Endothelial cell of umbilical vein (primary cell): ENCODE measurements at places on chromosomes 2 and 18. TPM values are rescaled to one million over a fixed set of nuclear protein-coding genes. Genes with fewer than 3 reads are reported as not detected.

DNA sequence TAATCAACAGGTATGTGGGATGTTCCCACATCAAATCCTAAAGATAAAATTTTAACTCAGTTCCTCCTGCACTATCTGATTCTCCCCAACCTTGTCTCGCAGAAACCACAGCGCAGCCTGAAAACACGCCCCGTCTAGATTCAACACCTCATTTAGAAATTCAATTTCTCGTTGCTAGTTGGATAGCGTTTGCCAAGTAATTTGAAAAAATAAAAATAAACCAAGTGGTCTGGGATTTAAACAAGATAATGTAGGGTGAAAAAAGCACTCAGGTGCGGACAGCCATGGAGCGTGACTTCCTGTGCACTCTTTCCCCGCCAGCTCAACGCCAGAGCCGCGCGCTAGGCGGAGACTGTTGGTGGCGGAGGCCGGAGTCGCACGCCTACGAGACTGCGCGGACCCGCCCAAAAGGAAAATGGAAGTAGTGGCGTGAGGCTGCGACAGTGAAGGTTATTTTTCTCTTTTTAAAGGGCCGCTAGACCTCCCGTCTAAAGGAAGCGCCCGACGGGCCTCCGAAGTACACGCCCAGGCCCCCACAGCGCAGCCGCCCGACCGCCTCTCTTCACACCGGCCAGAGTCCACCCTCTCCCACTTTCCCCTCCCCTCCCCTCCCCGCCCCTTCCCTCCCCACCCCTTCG lies 615 bp upstream of the CCNT2 start:
- peak; percentile 92 for DNase-seq

- no peak for DNase-seq
Observed at GRCh38 chr18:54197747-54198411, 26.6 kb downstream of the MBD2 start.

GRCh38 chr2:99032786-99033185 lies 96.8 kb upstream of the CRACDL start:
- no peak for DNase-seq

DNA sequence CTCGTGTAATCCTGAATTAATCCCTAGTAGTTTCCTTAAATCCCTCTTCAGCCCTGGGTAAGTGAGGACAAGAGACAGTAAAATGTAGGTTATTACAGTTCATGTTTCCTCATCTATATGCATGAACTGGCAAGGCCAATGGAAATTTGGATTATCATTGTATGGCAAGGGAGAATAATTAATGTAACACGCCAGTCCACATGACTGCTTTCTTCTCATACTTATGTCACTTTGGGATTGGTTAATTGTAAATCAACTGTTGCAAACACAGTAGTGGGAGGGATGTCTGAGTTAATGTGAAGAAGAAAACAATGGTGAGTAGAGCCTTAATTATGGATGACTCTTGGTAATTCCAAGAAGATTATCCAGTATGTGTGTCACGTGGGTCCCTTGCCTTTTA lies 1.7 kb upstream of the SERPINB7 start:
- DNase-seq, result no peak

DNA sequence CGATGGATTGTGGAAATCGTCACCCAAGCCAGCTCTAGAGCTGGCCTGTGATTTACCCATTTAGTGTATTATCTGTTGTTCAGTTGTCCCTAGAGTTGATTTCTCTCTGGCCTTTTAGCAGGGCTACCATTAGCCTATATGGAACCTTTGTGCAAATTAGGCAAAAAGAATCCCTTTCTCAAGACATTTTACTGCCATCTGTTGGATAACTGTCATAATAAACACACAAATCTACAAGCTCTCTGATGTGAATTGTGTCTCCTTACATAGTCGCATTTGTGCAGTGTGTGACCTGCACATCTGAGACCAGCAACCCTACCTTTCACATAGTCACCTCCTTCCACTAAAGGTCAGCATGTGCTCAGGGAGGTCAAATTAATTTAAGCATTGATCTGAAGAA lies 34.0 kb downstream of the LOXHD1 start:
- DNase-seq, result no peak

DNA sequence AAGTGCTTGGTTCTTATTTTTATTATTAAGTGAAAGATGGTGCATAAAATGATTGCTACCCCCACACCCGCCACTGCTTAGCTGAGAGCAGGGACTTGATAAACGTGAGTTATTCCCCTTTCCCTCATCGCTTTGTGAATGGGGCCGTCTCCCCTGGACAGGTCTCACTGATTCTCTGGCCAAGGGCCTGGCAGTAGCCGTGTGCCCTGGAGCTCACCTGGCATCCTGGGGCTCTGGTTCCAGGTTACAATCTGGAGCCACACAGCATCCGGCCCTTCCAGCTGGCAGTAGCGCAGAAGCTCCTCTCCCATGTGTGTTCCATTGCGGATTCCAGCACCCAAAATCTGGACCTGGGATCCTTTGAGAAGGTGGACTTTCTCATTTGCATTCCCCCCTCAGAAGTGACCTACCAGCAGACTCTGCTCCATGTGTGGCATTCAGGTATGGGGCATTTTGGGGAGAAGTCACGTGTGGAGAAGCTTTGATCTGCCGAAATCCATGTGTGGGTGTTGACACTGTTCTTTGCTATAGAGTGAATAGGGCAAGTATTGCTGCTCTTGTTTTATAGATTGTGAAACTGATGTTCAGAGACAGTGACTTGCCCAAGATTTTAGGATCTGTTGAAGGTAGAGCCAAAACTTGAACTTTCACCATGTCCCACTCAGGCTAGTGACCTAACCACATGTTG lies 63.8 kb downstream of the GREB1 start:
- no peak for DNase-seq

- DNase-seq, result peak; percentile 47
Observed at GRCh38 chr2:211879323-211879722, 659.3 kb downstream of the ERBB4 start.

- no peak for DNase-seq
Observed at GRCh38 chr2:40361478-40361877, 90.4 kb downstream of the SLC8A1 start.

GRCh38 chr2:3177891-3178577 lies 199.6 kb downstream of the EIPR1 start:
- DNase-seq, result no peak

DNA sequence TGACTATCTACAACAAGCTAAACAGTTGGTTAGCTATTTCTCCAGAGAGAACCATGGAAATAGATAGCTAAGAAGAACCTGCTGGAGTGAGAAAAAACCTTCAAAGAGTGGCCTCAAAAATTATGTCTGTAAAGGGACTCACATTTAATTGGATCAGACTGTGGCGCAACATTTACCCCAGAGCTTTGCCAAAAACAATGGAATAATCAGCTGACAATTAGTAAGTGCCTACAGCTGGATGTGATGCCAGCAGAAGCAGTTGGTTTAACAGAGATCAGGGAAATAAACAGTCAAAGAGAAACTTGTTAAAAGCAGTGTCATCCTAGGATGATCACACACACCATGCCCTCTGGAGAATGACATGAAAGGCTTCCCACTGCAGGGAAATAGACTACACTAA lies 310.7 kb downstream of the CLIP4 start:
- DNase-seq, result no peak

DNA sequence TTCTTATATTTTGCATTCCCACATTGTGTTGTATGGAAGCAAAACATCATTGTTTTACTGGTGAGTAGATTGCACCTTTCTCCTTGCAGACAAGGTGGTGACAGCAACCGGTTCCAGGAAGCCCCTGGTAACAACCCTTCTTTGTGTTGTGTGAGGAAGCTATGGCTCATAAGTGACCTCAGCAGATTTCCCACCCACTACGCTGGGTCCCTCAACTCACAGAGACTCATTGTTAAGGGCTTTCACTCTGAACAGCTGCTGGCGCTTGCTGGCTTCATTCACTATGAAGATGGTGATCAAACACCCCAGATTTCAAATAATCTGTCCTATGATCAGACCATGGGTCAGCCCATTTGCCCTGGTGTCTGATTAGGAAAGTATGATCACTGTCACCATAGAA lies 53.4 kb downstream of the WIPF1 start:
- DNase-seq, result no peak

DNA sequence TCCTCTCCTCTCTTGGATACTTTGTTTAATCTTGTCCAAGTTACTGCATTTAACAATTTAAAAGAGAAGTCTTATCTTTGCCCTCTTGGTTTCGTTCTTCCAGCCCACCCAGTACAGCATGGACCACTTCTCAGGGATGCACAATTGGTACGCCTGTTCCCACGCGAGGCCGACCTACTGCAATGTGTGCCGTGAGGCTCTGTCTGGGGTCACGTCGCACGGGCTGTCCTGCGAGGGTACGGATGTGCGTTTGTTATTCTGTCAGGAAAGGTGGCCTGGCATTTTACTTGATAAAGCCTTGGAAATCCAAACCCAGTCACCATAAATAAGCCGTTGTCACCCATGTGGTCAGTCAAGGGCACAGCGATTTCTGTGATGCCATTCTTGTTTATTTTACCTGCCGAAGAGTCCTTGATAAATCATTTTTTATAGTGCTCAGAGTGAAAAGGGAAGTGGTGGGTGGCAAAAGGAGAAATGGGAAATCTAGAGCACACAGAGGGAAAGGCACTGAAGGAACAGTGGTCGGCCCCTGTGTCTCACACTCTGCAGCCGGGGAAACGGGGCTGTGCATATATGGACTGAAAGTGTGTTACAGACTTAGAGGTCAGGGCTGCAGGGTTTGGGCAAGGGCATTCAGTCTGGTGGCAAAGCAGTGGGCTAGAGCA lies 80.5 kb downstream of the DGKD start:
- DNase-seq, result no peak

DNA sequence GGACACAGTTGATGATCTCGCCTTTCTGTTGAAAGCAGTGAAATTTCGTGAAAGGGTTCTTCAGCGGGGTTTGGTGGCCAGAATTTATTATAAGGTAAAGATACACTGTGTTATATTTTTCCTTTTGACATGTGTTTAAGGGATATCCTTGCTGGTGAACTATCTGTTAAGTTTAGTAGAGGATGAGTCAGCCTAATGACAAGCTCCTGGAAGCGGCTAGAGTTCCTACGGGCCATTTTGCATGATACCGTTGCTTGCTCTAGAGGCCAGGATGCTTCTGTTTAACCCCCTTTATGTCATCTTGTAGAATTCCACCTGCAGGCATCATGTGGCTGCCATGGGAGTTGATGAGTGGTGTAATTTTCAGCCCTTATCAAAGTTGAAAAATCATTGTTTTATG lies 124.8 kb upstream of the BCL2L11 start:
- no peak for DNase-seq

DNA sequence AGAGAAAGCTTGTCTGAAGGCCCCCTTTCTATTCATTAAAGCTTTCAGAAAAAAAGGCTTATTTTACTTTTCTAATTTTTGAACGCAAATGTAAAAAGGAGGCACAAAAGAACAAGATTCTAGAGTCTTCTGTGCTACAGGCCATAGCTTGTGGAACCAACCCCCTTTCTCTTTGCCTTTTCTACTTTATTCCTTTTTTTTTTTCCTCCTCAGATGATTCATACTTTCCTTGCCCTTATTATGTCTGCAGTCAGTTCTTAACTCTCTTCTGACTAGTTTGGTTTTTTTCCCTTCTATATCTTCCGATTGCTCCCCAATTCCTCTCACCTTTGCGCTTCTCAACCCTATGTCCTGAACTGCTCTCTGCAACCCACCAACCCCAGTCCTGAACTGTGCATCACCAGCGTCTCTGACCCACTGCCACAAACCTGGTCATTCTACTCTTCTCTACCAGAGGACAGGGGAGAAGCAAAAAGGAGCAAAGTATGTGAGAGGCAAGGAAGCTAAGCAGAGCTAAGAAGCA lies 56.9 kb upstream of the WIPF1 start:
- peak; percentile 26 for DNase-seq

- DNase-seq, result no peak
Observed at GRCh38 chr2:46836295-46837111, 79.1 kb downstream of the MCFD2 start.

DNA sequence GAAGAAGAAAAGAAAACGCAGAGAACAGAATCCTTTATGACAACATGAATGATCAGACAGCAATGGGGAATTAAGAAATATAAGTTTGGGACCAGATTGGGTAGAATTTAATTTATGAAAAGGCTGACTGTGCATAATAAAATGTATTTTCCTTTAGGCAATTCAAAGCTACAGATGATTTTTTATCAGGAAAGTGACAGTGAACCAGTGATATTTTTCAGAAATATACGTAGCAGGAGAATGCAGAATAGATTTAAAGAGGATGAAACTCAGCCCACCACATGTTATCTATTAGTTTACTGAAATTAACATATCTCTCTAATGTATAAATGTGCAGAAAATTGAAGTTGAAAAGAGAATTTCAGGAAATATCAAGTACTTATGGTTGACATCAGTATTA lies 110.0 kb downstream of the SCN2A start:
- no peak for DNase-seq

DNA sequence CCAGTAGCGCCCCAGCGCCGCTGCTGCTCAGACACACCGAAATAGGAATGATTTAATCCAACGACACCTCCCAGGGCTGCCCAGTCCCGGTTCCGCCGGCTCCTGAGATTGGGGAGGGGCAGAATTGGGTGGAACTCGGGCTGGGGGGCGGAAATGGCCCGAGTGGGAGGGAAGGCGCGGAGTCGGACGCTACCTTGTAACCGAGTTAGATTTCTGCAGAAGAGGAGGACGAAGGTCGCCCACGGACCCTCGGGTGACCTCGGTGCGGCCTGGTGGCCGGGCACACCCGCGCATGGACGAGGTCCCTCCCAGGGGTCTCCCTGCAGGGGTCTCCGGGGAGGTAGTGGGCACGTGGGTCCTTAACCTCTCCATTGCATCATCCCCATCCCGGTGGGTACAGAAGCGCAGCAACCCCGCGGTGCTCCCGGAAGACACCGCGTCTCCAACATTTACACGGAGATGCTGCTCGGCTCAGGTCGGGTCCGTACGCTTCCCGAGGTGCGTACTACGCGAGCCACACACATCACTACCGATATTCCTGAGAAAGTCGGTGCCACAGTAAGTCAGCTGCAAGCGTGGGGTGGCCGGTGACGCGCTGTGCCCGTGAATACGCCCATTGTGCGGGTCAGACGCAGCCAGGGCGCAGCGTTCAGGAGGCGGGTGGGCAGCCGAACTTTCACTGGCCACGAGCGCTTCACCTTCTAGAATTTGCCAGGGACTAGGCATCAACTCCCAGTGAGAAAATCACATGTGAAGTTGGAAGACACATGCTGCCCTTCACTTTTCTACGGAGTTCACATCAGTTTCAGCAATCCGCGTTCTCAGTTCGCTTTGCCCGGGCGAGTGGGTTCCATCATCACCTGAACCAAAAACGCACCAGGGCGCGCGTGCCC lies 3.0 kb downstream of the ZNF516 start:
- DNase-seq, result peak; percentile 41

DNA sequence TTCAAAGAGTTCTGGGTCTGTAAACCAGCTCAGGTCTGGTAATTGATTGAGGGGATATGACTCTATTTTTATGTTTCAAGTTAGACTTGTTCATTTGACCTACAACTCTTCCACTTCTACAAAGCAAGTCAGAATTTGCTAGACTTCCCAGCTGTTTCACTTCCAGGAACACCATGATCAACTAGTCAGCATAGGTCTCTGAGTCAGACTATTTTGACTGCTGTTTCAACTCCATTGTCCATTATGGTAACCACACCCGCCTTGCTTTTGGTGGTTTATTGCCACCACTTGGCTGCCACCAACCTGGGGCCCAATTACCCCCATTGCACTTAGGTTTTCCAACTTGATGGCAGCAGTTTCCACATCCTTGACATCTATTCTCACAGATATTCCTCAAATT lies 116.6 kb downstream of the LAMA3 start:
- no peak for DNase-seq

The RBM44 gene
- total RNA-seq, result 0.44 and 0.53 TPM in 2 replicates

The MAP4K4 gene
- 251 and 269 TPM in 2 replicates for total RNA-seq

The DOK6 gene
- total RNA-seq, result not detected in 2 replicates

The UNC80 gene
- total RNA-seq, result not detected in 2 replicates

The GPAT2 gene
- 6.6 and 14.2 TPM in 2 replicates for total RNA-seq

The HOXD12 gene
- total RNA-seq, result not detected in 2 replicates

The MYO5B gene
- total RNA-seq, result 1.1 and 1.4 TPM in 2 replicates

The TWIST2 gene
- 1.2 and 2.3 TPM in 2 replicates for total RNA-seq

The PROC gene
- not detected in 2 replicates for total RNA-seq
